ENCODE measurements at places on chromosomes 12 and 14. TPM values are rescaled to one million over a fixed set of nuclear protein-coding genes. Genes with fewer than 3 reads are reported as not detected.

The KLRC4 gene
- total RNA-seq, result not detected

The TESPA1 gene
- not detected for total RNA-seq

The TAS2R9 gene
- total RNA-seq, result not detected

The KRT77 gene
- not detected for total RNA-seq

The PRIMA1 gene
- total RNA-seq, result not detected

The ASB2 gene
- total RNA-seq, result 0.16 TPM

The PRICKLE1 gene
- 2.6 TPM for total RNA-seq

The HCAR2 gene
- not detected for total RNA-seq

The PTCSC3 gene
- not detected for total RNA-seq

The TMPRSS12 gene
- not detected for total RNA-seq

The TMEM132C gene
- total RNA-seq, result not detected

The SERPINA3 gene
- 0.49 TPM for total RNA-seq

The BCDIN3D gene
- total RNA-seq, result 3.9 TPM

The GALNT8 gene
- not detected for total RNA-seq

The CCDC196 gene
- total RNA-seq, result not detected
